ENCODE measurements at places on chromosomes 3 and 15. TPM values are rescaled to one million over a fixed set of nuclear protein-coding genes. Genes with fewer than 3 reads are reported as not detected.

GRCh38 chr3:62843508-62843907 is 31.7 kb downstream of the CADPS start:
- H3K4me3 ChIP-seq: no peak overlapping the region
- no peaks in the 10 kb centered on the region for H3K4me1 ChIP-seq
- no peak overlapping the region for H3K27ac ChIP-seq
- H3K36me3 ChIP-seq: no peaks in the 10 kb centered on the region

GRCh38 chr15:31145271-31145911 is 43.9 kb upstream of the TRPM1 start:
- no peaks in the 10 kb centered on the region for H3K27me3 ChIP-seq
- no peak overlapping the region for H3K27ac ChIP-seq
- no peaks in the 10 kb centered on the region for H3K4me1 ChIP-seq
- H3K4me3 ChIP-seq: no peak overlapping the region
- DNase-seq: no peak
- no peaks in the 10 kb centered on the region for H3K36me3 ChIP-seq

- no peak overlapping the region for H3K27ac ChIP-seq
- no peak overlapping the region for H3K4me3 ChIP-seq
- H3K36me3 ChIP-seq: peaks cover 23% of the 10 kb centered on the region
Observed at GRCh38 chr15:29696950-29697738, 125.1 kb downstream of the TJP1 start.

GRCh38 chr3:107664614-107665013 is 141.9 kb downstream of the BBX start:
- H3K27ac ChIP-seq: no peak overlapping the region
- no peak overlapping the region for H3K4me3 ChIP-seq
- DNase-seq: no peak
- no peaks in the 10 kb centered on the region for H3K36me3 ChIP-seq
- H3K4me1 ChIP-seq: peaks cover 22% of the 10 kb centered on the region

- no peak overlapping the region for H3K4me3 ChIP-seq
- H3K36me3 ChIP-seq: no peaks in the 10 kb centered on the region
- DNase-seq: no peak
- no peaks in the 10 kb centered on the region for H3K4me1 ChIP-seq
- H3K27ac ChIP-seq: no peak overlapping the region
Observed at GRCh38 chr15:34647569-34648293, 64.3 kb upstream of the GOLGA8B start.

GRCh38 chr3:13288732-13289718 is 131.1 kb downstream of the NUP210 start:
- H3K27ac ChIP-seq: no peak overlapping the region
- no peak overlapping the region for H3K4me3 ChIP-seq
- no peaks in the 10 kb centered on the region for H3K4me1 ChIP-seq
- H3K36me3 ChIP-seq: no peaks in the 10 kb centered on the region
- H3K27me3 ChIP-seq: no peaks in the 10 kb centered on the region

DNA sequence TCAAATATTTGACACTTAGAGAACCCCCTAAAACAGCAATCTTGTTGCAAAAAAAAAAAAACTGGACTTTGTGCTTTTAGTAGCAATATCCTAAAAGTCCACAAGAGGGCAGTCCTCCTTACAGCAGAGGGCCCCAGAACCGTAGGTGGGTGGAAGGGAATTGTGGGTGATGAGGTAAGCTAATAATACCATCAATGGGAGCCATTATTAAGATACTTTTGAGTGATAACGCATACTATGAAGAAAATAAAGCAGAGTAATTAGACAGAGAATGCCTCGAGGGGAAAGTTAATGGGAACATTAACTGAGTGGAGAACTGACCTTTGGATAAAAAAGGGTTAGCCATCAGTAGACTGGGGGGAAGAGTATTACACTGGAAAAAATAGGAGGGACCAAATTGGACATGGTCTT is 229.9 kb downstream of the THRB start:
- no peaks in the 10 kb centered on the region for H3K27me3 ChIP-seq
- no peaks in the 10 kb centered on the region for H3K36me3 ChIP-seq
- H3K4me3 ChIP-seq: no peak overlapping the region
- H3K27ac ChIP-seq: no peak overlapping the region

The GPR160 gene
- total RNA-seq: 15.1 TPM

GRCh38 chr3:122691195-122691594 is 10.6 kb downstream of the PARP14 start:
- H3K4me3 ChIP-seq: no peak overlapping the region
- no peak overlapping the region for H3K27ac ChIP-seq
- no peaks in the 10 kb centered on the region for H3K27me3 ChIP-seq

- H3K27me3 ChIP-seq: no peaks in the 10 kb centered on the region
- no peaks in the 10 kb centered on the region for H3K36me3 ChIP-seq
- H3K4me1 ChIP-seq: peaks cover 11% of the 10 kb centered on the region
- no peak for DNase-seq
Observed at GRCh38 chr15:74196175-74196574, 6.4 kb downstream of the STRA6 start.

DNA sequence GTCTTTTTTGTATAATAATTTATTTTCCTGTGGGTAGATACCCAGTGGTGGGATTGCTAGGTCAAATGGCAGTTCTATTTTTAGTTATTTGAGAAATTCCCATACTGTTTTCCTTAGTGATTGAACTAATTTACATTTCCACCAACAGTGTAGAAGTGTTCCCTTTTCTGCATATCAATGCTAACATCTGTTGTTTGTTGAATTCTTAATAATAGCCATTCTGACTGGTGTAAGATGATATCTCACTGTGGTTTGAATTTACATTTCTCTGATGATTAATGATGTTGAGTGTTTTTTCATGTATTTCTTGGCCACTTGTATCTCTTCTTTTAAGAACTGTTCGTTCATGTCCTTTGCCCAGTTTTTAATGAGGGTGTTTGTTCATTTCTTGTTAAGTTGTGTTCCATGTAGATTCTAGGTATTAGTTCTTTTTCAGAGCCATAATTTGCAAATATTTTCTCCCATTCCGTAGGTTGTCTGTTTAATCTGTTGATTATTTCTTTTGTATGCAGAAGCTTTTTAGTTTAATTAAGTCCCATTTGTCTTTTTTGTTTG is 713.3 kb upstream of the EPHA6 start:
- no peak overlapping the region for H3K27ac ChIP-seq
- H3K27me3 ChIP-seq: no peaks in the 10 kb centered on the region
- no peak overlapping the region for H3K4me3 ChIP-seq
- no peak for DNase-seq
- no peaks in the 10 kb centered on the region for H3K36me3 ChIP-seq
- H3K4me1 ChIP-seq: no peaks in the 10 kb centered on the region

The FILIP1L gene
- 38.2 TPM for total RNA-seq

The PARP15 gene
- 7.4 TPM for total RNA-seq

The SLC24A5 gene
- total RNA-seq: 0.83 TPM

DNA sequence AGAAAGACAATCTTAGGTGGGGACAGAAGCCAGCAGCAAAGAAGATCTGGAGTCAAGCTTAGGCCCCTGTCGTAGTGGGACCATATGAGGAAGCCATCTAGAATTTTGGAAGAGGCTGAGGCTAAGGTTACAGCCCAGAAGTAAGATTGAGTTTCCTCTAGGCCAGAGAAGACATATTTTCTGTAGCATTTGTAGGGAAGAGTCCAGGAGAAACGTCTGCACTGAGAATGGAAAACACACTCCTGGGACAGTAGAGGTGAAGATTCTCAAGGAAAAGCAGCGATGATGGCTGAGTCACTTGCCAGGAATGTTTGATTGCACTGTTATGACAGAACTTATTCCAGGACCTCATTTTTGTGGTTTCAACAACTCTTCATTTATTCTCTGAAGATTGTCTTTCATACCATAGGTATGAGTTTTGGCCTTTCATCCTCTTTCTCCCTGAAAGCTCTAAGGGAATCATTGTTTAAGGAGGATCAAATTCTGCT is 107.2 kb downstream of the GTPBP8 start:
- H3K27ac ChIP-seq: no peak overlapping the region
- H3K4me3 ChIP-seq: no peak overlapping the region
- H3K36me3 ChIP-seq: no peaks in the 10 kb centered on the region
- H3K4me1 ChIP-seq: no peaks in the 10 kb centered on the region

The TCAIM gene
- 27.0 TPM for total RNA-seq

The PRSS50 gene
- total RNA-seq: 0.30 TPM

The SLC38A3 gene
- not detected for total RNA-seq

The HAUS2 gene
- total RNA-seq: 10.2 TPM

The CCDC14 gene
- total RNA-seq: 28.9 TPM

The STRIT1 gene
- not detected for total RNA-seq

GRCh38 chr3:55690177-55690576 is 203.1 kb upstream of the WNT5A start:
- H3K36me3 ChIP-seq: no peaks in the 10 kb centered on the region
- no peaks in the 10 kb centered on the region for H3K27me3 ChIP-seq
- H3K4me3 ChIP-seq: no peak overlapping the region
- no peak overlapping the region for H3K27ac ChIP-seq
- peak; percentile 49 for DNase-seq
- H3K4me1 ChIP-seq: no peaks in the 10 kb centered on the region

- H3K4me3 ChIP-seq: no peak overlapping the region
- no peaks in the 10 kb centered on the region for H3K27me3 ChIP-seq
- peak; percentile 69 for DNase-seq
- H3K36me3 ChIP-seq: no peaks in the 10 kb centered on the region
- H3K4me1 ChIP-seq: peaks cover 7% of the 10 kb centered on the region
Observed at GRCh38 chr3:111737706-111738086, 121.4 kb upstream of the PHLDB2 start.

The ZDHHC23 gene
- 10.3 TPM for total RNA-seq

DNA sequence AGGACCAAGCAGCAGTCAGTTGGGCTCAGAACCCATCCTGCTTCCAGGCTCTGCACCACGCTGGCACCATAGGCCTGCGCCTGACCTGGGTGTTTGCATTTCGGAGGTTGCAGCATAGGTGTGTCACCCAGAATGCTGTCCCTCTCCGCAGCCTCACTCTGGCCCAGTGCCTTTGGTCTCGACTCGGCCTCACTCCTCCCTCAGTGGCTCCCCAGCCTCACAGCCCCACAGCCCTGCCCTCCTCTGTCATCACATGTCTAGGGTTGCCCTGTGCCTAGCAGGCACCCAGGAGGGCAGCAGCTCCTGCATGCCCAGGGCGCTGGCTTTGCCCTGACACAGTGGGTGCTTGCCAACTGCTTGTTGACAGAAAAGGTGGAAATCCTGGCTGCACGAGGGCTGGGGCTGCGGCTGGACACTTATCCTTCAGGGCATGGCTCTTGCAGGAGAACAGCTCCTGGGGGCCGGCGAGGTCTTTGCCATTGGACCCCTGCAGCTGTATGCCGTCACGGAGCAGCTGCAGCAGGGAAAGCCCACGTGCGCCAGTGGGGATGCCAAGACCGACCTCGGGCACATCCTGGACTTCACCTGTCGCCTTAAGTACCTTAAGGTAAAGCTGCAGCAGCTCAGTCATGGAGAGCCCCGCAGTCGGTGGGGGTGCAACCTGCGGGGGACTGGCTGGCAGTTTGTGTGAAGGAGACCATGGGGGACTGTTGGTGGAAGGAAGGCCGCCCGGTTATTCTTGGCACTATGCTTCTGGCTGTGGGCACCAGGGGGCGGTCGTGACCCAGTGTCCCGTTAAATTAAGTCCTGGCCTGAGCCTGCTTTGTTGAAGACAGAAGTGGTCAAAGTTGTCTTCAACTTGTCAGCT is 16.2 kb downstream of the NISCH start:
- H3K4me3 ChIP-seq: no peak overlapping the region
- peaks cover 40% of the 10 kb centered on the region for H3K4me1 ChIP-seq
- H3K36me3 ChIP-seq: peaks cover 60% of the 10 kb centered on the region
- no peak overlapping the region for H3K27ac ChIP-seq
- H3K27me3 ChIP-seq: no peaks in the 10 kb centered on the region

The GOLGA6L4 gene
- 2.2 TPM for total RNA-seq

- H3K36me3 ChIP-seq: no peaks in the 10 kb centered on the region
- no peak overlapping the region for H3K4me3 ChIP-seq
- no peak overlapping the region for H3K27ac ChIP-seq
- no peaks in the 10 kb centered on the region for H3K27me3 ChIP-seq
- peak; percentile 6 for DNase-seq
Observed at GRCh38 chr15:58423831-58424608, 7.8 kb upstream of the LIPC start.

GRCh38 chr3:148737104-148737530 is 39.4 kb downstream of the AGTR1 start:
- no peaks in the 10 kb centered on the region for H3K27me3 ChIP-seq
- no peak for DNase-seq
- no peaks in the 10 kb centered on the region for H3K36me3 ChIP-seq
- H3K4me1 ChIP-seq: no peaks in the 10 kb centered on the region
- no peak overlapping the region for H3K27ac ChIP-seq
- H3K4me3 ChIP-seq: no peak overlapping the region

- H3K36me3 ChIP-seq: no peaks in the 10 kb centered on the region
- no peak overlapping the region for H3K27ac ChIP-seq
- peaks cover 3% of the 10 kb centered on the region for H3K4me1 ChIP-seq
- no peak for DNase-seq
Observed at GRCh38 chr3:53763353-53763752, 82.9 kb downstream of the CHDH start.

- peak; percentile 76 for DNase-seq
- no peaks in the 10 kb centered on the region for H3K27me3 ChIP-seq
- peak overlapping the region; percentile 94 for H3K27ac ChIP-seq
- H3K4me3 ChIP-seq: no peak overlapping the region
Observed at GRCh38 chr3:129596194-129597086, 10.0 kb downstream of the PLXND1 start.

DNA sequence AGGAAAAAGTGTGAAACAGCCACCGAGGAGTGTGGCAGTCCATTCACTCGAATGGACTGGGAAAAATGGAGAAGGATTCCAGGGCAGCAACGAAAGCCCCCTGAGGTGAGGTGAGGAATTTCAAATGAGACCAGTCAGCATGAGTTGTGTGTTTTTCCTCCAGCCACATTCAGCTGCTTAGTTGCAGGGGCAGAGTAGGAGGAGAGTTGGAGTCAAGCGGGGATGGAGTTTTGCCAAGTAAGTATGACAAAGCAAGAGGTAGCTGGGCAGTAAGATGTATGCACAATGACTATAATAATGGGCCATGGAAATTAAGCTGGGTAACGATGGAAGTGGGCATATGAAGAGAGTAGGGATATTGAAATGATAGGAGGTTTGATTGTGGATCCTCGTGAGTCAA is 64.4 kb downstream of the CCDC54 start:
- H3K36me3 ChIP-seq: no peaks in the 10 kb centered on the region
- no peak for DNase-seq
- no peak overlapping the region for H3K4me3 ChIP-seq
- no peaks in the 10 kb centered on the region for H3K27me3 ChIP-seq
- no peaks in the 10 kb centered on the region for H3K4me1 ChIP-seq

GRCh38 chr15:67859331-67859946 is 19.6 kb upstream of the RNU6-1 start:
- peaks cover 12% of the 10 kb centered on the region for H3K4me1 ChIP-seq
- DNase-seq: no peak
- H3K36me3 ChIP-seq: no peaks in the 10 kb centered on the region
- H3K4me3 ChIP-seq: no peak overlapping the region

The TIMP4 gene
- total RNA-seq: 4.0 TPM

The SI gene
- not detected for total RNA-seq

GRCh38 chr3:133860519-133860918 is 35.2 kb downstream of the RAB6B start:
- no peak for DNase-seq
- H3K4me3 ChIP-seq: no peak overlapping the region
- H3K4me1 ChIP-seq: no peaks in the 10 kb centered on the region
- H3K27me3 ChIP-seq: no peaks in the 10 kb centered on the region

The GPR176 gene
- total RNA-seq: 1.4 TPM

- H3K27ac ChIP-seq: no peak overlapping the region
- DNase-seq: no peak
- no peaks in the 10 kb centered on the region for H3K36me3 ChIP-seq
- H3K4me3 ChIP-seq: no peak overlapping the region
Observed at GRCh38 chr15:69852482-69852881, 245.2 kb downstream of the TLE3 start.

The SOX2 gene
- total RNA-seq: 3.1 TPM

- no peaks in the 10 kb centered on the region for H3K27me3 ChIP-seq
- peaks cover 13% of the 10 kb centered on the region for H3K36me3 ChIP-seq
- no peak overlapping the region for H3K27ac ChIP-seq
- no peak for DNase-seq
Observed at GRCh38 chr3:112531358-112531781, 30.4 kb downstream of the ATG3 start.

All from upper lobe of left lung (tissue), 6 donors.